ENCODE measurements at places on chromosomes 12 and 14. TPM values are rescaled to one million over a fixed set of nuclear protein-coding genes. Genes with fewer than 3 reads are reported as not detected.

The TTC9 gene
- 2.6 TPM for total RNA-seq

The DNAJC22 gene
- 2.4 TPM for total RNA-seq

The SOX5 gene
- total RNA-seq: 2.0 TPM

DNA sequence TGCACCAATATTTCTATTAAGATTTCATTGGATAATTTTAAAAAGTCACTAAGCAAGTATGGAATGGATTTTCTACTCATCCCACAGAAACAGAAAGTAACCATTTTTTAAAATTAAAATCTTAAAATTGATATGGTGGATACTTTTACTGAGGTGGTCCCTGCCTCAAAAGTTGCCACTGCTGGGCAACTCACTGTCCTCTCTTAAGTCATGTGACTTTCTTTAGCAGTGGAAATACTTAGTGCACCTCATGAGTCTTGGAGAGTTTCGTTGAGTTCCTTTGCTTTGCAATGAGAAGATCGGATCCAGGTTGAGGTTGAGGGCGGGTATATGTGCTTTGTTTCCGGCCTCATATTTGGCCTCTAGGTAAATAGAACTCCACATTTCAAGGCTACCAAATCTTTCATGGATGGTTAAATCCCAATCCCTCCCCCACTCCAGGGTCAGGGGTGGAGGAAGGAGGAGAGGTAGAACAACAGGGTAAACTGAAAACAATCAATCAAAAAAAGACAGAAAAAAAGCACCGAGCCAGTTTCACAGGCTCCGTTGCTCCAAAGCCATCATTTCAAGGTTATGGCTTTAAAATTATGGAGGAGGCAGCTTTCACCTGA lies 39.5 kb upstream of the DUSP6 start:
- DNase-seq: no peak

GRCh38 chr12:110696283-110696682 lies 7.4 kb upstream of the HVCN1 start:
- no peak for DNase-seq
